ENCODE measurements at places on chromosomes 4 and X. TPM values are rescaled to one million over a fixed set of nuclear protein-coding genes. Genes with fewer than 3 reads are reported as not detected.

PDZD4 gene
- total RNA-seq, result 0.10 TPM

GRCh38 chrX:149007423-149007822 is 497.7 kb downstream of the IDS start:
- no peak for DNase-seq

DNA sequence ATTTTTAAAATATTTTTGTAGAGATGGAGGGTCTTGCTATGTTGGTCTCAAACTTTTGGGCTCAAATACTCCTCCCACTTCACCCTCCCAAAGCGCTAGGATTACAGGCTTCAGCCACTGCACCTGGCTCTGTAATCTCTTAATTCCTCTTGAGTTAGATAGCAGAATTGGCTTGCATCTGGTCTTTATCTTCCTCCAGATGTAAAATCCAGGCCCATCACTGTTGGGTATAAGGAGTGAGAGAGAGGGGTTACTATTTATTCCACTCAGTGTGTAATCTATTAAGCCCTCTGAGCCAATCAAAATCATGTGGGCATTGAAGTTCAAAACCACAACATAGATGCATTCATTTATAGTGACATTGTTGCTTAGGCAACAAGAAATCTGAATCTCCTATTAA is 33.9 kb downstream of the ANK2 start:
- DNase-seq, result no peak

DNA sequence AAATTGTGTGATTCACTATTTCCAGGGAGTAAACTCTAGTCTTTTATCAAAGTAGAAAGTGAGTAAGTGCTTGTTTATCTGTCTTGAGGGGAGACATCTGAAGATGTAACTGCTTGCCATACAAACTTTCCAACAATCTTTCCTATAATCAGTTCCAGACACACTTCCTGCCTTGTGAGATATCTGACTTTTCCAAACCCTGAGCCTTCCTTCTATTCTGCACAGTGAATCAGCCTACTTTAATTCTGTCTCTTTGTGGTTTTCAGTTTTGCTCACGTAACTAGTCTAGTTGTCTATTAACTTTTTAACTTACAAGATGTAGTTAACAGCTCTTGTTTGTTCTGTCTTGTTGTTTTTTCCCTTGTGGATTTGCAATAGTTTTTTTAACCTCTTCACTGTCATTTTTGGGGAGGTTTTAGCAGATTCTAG is 947.8 kb downstream of the C4orf33 start:
- peak; percentile 9 for DNase-seq

DNA sequence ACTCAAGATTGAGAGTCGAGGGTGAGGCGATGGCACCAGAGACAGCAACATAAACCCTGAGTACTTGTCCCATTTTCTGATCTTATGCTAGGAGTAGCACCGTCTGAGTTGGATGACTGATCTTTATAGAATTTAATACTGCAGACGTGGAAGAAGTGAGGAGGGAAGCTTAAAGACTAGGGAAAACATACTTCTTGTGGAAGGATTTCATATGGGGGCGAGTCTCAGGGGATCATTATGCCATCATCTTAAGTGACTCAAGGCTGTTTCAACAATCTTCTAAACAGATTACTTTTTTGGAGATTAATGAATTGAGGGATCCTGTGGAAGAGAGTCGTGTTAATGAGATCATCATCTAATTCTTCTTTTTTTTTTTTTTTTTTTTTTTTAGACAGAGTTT is 17.2 kb upstream of the FAT1 start:
- DNase-seq, result no peak

DNA sequence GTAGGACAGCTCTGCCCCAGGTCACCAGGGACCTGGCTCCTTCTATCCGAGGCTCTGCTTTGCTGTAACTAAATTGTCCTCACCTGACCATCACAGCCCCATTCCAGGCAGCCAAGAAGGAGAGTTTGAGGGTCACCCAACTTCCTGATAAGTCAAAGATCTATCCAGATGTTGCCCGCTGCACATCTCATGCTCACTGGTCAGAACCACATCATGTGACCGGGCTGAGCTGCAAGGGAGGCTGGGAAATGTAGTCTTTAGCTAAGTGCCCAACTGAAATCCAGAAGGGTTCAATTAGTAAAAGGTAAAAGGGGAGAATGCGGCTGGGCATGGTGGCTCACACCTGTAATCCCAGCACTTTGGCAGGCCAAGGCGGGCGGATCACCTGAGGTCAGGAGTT is 18.4 kb downstream of the HMX1 start:
- DNase-seq, result no peak

- DNase-seq, result no peak
Measured at GRCh38 chr4:31998807-31999206, 1278.6 kb downstream of the PCDH7 start.

DNA sequence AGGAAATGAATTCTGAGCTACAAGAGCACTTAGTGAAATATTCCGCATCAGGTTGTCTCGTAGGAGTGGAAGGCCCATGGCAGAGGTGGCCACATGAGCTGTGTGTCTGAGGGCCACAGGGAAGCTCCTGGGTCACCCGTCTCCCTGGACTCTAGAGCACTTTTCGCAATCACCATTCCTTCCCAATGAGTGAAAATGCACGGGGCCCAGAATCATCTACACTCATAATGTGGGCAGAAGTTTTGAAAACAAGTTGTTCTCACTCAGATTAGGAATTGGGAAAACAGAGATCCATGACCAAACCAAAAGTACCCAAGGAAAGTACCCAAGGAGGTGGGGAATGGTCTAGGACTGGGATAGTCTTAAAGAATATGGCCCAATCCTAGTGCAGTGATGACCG is 94.4 kb downstream of the SCD5 start:
- no peak for DNase-seq

- DNase-seq, result no peak
Measured at GRCh38 chrX:47515941-47516665, 33.1 kb upstream of the ZNF41 start.

All from glomerular endothelial cell (primary cell).